ENCODE measurements at places on chromosomes 12 and 14.

DNA sequence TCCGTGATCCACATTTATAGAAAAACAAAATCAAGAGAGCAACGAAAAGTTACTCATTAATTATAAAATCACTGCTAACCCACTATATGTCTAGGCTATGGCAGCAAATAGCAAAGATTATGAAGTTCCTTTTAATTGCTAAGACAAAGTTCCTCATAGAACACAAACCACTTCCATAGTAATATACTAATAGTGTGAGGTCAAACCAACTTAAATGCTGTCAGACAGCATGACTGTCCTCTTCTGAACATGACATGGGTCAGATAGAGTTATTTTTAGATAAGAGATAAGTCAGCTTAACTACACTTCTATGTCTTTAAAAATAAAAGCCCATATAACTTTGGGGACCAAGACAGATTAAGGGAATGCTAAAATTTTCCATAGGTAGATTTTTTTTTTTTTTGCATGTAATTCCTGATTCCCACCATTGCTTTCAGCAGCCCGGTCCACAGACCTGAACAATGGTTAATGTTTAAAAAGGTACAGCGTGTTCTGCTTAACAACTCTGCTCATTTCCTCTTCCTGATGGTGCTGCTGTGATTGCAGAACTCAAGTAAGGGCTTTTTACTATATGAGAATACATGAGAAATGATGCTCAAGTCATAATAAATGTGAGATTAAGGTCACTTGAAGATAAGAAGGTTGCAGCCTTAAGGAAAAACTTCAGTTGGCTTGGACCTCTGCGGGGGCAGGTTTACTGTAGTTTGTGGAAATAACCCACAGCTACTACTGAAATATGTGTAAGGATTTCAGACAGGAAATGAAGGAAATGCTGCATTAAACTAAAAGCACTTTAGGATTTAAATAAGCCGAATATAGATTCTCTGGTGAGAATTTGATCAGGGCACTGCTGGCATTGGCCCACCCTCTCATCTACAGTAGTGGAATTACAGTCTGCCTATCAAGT lies 37.7 kb upstream of the DUSP6 start:
- DNase-seq, result no peak

- no peak for DNase-seq
Observed at GRCh38 chr14:53888535-53889386, 67.9 kb downstream of the BMP4 start.

DNA sequence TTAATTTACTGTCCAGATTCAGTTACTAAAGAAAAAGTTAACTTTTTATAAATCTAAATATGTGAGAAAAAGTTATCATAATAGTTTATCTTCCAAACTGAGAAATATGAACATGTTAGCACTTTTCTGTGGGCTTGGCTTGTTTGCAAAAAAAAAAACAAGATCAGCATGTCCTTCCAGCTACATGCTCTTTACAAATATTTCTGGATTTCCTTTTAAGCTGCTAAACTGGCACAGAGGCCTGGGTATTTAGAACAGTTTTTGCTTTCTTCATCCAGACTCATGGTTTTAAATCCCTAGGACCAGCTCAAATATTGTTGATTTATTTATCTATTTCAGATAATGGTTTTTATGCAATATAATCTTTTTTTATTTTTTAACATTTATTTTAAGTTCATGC lies 1444.5 kb upstream of the FLRT2 start:
- no peak for DNase-seq

DNA sequence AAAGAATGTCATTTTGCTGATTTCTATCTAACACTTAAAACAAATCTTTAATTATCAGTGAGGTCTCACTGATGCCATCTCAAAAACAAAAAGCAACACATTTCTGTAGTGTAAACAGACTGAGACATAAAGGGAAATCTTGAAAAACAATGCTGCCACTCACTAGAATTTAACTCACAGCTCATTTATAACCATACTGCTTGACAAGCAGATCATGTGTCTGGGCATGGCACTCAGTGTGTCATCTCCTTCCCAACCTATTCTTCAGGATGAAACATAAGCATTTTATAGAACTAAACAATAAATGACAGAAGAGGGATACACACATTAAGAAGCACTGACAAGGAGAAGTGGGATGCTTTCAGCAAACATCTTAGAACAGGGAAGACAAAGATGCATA lies 22.4 kb downstream of the ATF7 start:
- no peak for DNase-seq

- no peak for DNase-seq
Observed at GRCh38 chr12:64821116-64821630, 3.3 kb upstream of the TBC1D30 start.
